ENCODE measurements at places on chromosomes 1 and 21.

GRCh38 chr1:24639881-24640280 is 3.2 kb upstream of the SRRM1 start:
- no peak for DNase-seq

- no peak for DNase-seq
Observed at GRCh38 chr1:62790716-62791115, 6.8 kb downstream of the ATG4C start.

GRCh38 chr1:69175053-69175452 is 392.7 kb upstream of the LRRC7 start:
- no peak for DNase-seq

- no peak for DNase-seq
Observed at GRCh38 chr1:47190857-47191256, 1.0 kb upstream of the PDZK1IP1 start.

GRCh38 chr1:184191181-184191621 is 139.7 kb downstream of the TSEN15 start:
- no peak for DNase-seq

GRCh38 chr1:90387805-90388204 is 329.3 kb downstream of the BARHL2 start:
- no peak for DNase-seq

- no peak for DNase-seq
Observed at GRCh38 chr1:38611664-38612211, 247.8 kb downstream of the RRAGC start.

DNA sequence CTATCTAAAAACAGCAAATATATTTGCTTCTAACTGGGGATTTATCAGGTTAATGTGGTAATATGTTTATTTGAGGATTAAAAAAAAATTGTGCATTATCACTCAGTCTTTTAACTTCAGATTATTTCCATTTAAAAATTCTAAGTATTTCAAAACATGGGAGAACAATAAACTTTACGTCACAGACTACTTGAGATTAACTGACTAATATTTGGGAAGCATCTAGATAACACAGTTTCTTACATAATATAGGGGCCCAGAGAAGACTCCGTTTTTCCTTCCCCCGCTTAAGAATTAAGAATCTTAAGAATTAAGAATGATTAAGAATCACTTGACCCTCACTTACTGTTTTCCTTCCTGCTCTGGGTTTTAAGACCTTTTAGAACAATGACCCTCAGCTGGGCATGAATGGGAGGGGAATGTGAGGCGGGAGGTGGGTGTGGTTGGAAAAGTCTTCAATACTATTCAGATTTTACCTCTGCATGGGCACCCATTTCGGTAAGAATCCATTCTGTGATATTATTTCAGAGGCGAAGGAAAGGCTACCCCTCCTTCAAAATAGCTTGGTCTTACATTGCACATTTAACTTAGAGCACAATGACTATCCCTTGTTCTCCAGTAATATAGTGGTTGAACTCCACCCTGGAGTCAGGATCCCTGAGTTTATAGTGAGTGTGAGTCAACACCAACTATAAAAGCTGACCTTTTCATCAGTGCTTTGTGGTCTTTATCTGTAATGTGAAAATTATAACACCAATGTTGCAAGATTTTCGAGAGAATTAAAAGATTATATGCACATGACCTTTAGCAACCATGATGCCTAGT is 821.3 kb downstream of the USP25 start:
- DNase-seq = no peak

DNA sequence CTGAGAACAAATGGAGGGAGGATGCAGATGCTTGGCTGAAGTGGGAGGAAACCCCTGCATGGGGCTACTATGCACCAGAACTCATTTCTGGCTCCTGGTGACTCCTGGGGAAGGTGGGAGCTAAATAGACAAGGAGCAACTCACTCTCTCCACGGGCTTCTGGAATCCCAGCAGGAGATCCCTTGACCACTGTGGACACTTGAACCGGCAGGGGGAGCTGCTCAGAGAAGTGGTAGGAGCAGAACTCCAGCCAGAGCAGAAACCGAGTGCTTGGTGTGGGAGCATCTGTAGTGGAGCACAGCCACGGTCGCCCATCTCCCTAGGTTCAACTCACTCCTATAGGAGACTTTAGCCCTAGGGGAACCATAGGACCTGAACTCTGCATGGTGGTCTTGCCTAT is 205.6 kb upstream of the GJB5 start:
- DNase-seq = no peak

DNA sequence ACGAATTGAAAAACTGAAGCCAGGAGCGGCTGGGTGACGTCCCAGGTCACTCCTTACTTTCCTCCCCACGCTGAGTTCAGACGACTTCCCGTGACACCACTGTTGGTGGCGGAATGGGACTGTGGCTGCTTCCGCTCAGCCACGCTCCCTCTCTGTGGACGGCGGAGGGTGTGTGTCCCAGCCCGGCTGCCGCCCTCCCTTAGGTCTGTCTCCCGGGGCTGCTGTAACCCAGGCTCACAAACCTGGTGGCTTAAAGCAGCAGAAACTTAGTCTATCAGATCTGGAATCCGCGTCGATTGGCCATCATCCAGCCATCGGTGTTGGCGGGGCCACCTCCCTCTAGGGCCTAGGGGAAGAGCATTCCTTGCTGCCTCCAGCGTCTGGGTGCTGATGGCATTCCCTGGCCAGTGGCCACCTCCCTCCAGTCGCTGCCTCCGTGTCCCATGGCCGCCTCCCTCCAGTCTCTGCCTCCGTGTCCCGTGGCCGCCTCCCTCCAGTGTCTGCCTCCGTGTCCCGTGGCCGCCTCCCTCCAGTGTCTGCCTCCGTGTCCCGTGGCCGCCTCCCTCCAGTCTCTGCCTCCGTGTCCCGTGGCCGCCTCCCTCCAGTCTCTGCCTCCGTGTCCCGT is 17.5 kb downstream of the TRPM2 start:
- no peak for DNase-seq

GRCh38 chr1:88612292-88612691 is 71.8 kb upstream of the PKN2 start:
- DNase-seq = no peak

DNA sequence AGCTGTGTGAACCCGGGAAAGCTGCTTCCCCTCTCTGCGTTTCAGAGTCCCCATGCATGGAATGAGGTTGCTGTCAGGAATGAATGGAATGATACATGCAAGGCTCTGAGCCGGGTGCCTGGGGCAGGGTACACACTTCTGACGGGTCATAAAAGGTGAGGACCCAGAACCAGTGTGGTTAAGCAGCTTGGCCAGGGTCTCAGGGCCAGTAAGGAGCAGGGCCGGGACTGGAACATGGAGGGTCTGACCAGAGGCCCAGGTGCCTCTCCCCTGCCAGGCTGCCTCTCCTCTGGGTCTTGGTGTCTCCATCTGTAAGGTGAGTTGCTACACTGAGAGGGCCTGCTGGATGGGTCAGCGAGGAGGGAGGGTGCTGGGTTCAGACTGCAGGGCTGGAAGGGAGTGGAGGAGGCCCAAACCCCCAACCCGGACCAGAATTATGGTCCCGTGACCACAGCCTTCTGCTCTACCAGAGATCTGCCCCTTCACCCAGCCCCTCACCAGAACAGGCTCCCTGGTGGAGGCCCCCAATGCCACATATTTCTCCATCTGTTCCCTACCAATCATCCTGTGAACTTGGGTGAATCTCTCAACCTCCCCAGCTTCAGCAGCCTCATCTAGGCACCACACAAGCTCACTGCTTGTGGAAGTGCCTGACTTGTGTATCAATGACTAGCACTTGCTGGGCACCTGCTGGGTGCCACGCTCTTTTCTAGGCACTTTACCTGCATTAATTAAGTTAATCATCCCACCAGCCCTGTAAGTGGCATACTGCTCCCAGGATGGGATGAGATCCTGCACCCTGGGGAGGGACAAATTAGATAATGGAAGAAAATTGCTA is 16.2 kb upstream of the LRP8 start:
- DNase-seq = peak; percentile 21

DNA sequence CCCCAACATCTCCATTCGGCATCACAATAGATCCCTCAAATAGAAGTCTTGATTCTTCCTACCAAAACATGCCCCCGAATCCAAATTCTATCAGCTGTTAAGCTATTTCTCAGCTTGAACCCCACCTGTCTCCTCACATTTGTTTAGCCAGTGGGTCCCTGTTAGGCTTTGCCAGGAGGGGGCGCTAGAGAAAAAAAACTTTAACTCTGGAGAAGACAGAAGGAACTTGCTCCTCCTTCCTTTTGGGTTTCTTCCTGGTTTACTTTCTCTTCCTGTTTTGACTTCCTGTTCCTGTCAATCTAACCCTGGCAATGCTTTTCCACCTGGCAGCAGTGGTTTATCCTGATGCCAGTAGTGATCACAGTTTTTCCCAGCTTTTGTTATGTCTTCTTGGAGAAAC is 95.6 kb upstream of the KCNK1 start:
- no peak for DNase-seq

DNA sequence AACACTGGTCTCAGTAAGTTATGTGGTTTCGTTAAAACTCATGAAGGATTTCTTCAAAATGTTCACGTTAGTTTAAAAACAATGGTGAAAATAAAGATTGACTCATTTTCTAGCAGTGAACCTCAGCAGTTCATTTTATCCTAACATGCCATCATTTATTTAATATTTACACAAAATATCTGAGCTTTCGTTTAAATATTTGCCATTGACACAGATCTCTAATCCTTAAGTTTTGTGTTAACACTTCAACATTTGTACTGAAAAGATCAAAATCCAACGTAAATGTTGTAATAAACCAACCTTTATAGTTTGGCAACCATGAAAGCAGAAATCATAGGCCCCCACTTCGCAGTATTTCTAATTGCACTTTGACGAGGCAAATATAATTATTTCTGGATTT is 1129.5 kb downstream of the PLA2G4A start:
- no peak for DNase-seq

DNA sequence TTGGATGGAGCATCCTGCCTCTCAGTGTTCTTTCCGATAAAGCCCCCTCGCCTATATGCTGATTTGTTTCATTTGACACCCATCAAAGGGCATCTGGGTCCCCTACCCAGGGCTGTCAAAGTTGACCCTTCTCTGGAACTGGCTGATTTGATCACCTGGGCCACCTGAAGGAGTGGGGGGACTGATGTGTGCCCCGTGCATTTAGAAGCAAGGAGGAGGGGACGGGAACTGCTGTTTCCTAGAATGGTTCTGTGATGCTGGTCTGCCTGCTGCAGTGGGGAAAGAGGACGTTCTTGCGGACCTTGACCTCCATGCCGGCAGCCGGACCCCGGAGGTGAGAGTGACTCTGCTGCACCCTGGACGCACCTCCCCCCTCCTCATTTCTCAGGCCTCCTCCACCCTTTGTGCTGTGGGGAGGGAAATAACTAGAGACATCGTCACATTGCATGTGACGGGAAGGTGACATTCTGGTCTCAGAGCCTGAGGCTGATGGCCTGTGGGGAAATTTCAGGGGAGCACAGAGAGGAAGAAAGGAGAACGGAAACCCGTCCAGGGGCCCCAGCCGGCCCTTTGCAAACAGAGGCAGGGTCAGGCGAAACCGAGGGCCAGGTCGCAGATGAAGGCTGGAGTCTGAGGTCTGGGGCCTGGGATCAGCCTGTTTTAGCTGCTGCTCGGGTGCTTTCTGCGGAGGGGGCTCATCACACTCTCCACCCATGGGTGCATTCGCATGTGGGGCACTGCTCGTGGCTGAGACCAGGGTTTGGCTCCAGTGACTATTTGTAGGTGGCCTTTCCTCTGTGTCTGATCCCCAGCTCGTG is 25.7 kb downstream of the CRYAA start:
- DNase-seq = no peak

DNA sequence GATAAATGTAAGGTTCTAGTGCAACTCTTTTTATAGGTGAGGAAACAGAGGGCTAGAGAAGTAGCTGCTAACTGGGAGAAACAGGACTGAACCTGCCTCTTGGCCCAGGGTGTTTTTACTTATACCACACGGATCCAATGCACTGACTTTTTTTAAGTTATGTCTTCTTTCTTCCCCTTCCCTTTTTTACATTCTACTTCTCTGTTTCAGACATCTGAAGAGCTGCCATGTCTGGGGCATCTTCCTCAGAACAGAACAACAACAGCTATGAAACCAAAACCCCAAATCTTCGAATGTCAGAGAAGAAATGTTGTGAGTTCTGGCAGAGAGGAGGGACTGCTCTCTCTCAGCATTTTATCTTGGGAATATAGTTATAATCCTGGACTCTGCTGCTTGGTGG is 1.4 kb downstream of the PFKFB2 start:
- no peak for DNase-seq

GRCh38 chr1:41053316-41053715 is 31.8 kb upstream of the SLFNL1 start:
- DNase-seq = no peak

DNA sequence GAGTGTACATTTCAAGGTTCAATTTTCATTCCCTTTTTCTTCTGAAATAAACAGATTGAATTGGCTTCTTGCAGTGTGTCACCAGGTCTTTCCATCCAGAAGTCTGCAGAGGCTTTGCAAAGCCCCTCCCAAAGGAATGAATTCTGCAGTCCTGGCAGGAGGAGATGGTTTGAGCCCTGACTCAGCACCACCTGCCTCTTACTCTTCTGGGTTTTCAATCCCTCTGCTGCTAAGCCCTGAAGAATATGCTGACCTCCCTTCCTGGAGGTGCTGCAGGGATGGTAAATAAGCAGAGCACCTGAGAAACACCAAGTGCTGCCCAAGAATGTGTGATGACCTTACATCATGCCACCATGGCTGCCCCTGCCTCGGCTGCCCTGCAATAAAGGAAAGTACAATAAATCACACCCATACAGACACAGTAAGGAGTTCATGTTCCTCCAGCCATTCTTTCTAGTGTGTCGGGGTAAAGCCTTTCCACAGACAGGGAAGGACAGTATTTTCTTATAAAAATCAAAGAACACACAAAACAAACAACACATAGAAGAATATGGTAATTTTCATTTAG is 209.2 kb downstream of the ZNF326 start:
- no peak for DNase-seq

DNA sequence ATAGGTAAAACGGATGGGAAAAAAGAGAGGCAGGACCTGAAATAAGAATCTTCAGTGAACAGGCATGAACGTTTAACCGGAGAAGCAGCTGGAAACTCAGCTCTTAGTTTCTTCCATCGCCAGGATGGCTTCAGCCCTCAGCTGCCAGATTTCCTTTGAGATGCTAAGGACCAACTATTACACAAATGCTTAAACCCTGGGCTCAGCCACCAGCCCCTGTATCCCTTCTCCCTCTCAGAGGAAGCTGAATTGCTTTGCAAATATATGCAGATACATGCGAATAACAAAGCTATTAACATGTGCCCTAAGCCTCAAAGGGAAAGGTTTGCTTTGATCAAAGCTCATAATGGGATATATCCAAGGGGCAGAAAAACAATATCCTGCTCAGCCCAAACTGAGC is 515.1 kb downstream of the OMA1 start:
- DNase-seq = no peak

- no peak for DNase-seq
Observed at GRCh38 chr21:15062606-15062965, 2.2 kb downstream of the NRIP1 start.

GRCh38 chr1:54955359-54955758 is 25.1 kb upstream of the TMEM61 start:
- DNase-seq = no peak

DNA sequence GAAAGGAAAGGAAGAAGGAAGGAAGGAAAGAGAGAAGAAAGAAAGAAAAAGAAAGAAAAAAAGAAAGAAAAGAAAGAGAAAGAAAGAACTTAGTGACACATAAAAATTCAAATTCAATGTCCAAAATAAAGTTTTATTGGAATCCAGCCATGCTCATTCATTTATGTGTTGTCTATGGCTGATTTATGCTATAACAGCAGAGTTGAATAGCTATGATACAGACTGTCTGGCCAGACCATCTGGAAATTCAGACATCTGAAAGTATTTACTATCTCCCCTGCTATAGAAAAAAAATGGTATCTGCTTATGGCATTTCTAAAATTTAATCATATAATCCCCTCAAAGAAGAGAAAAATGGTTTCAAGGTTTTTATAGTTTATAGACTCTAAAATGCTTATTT is 79.4 kb upstream of the RRP15 start:
- DNase-seq = no peak

Data from NCI-H146 (cell line).